GM18507 (cell line): ENCODE measurements at places on chromosomes 3 and 15.

GRCh38 chr15:73822998-73823397 lies 50.4 kb upstream of the TBC1D21 start:
- DNase-seq, result no peak

DNA sequence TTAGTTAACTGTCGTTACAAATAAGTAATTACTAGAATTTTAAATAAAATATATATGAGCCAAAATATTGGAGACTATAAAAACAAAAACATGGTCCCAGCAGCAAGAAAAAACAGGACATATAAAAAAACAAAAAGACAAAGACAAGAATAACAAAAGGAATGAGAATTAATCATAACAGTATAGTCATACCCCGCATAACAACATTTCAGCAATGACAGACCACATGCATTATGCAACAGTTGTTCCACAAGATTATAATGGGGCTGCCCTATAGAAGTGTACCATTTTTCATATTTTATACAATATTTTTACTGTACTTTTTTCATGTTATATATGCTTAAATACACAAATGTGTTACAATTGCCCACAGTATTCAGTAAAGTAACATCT lies 5.6 kb downstream of the HLTF start:
- no peak for DNase-seq

- no peak for DNase-seq
Measured at GRCh38 chr3:99896482-99896881, 78.8 kb downstream of the CMSS1 start.

DNA sequence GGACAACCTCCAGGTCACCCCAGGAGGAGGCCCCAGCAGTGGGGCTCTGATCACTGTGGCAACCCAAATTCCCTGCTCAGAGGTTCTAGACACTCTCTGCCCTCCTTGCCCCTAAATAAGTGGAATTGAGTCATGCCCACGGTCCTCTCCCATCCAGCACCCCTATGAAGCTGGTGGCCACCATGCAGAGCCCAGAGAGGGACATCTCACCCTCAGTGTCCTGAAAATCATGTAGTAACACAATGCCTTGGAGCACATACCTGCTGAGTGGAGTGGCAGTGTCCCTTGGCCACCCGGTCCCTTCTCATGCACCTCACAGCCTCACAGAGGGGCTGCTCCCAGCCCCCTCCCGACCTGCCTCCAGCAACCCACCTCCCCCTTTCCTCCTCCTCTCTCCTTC lies 114.3 kb upstream of the MEF2A start:
- DNase-seq, result no peak

DNA sequence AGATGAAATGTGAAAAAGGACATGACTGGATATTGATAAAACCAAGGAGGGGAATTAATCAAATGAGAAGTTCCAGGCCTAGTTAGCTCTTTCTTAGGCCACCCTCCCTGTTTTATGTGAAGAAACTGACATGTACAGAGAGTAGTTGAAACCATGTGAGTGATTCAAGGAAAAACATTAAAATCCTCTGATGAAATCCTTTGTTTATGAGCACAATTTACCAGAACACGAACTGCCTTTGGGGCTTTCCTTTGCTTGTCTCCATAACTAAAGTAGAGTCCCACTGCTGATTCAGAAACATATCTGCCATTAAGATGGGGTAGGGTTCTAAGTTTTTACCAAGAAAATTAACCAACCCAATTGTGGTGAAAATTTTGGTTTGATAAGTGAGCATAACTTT lies 558.3 kb downstream of the NR2F2 start:
- DNase-seq, result no peak

- DNase-seq, result no peak
Measured at GRCh38 chr15:38421069-38421690, 32.7 kb upstream of the FAM98B start.

DNA sequence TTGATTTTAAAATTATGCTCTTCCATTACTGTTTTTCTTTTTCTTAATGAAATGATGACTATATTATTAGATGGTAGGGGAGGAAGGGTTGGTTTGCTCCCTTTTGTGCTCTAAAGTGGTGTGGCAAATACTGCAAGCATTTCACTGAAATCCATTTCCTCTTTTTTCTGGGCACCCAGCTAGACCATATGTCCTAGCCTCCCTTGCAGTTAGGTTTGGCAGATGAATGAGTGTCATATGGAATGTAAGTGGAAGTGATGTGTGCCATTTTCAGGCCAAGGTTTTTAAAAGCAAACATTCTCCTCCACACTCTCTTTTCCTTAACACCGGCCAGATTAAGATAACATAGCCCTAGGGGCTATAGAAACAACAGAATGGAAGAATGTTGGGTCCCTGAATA lies 363.0 kb downstream of the FGF12 start:
- DNase-seq, result no peak

- no peak for DNase-seq
Measured at GRCh38 chr3:168028086-168028485, 67.6 kb downstream of the GOLIM4 start.

DNA sequence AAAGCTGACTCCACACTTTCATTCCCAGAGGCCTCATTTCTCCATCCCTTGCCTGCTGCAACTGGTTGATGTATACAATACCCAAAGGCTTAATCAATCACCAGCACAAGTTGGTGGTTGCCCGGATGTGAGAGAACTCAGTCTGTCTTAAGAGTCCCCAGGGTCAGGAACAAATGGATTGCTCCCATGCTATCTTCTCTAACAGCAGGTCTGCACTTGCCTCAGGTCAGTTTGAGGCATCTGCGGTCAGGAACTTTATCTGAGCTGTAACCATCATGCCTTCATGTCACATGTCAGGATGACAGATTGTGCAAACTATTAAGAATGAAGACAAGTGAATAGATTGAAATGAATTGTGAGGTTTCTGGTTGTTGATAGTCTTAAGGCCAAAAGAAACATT lies 56.1 kb downstream of the BFSP2 start:
- no peak for DNase-seq

DNA sequence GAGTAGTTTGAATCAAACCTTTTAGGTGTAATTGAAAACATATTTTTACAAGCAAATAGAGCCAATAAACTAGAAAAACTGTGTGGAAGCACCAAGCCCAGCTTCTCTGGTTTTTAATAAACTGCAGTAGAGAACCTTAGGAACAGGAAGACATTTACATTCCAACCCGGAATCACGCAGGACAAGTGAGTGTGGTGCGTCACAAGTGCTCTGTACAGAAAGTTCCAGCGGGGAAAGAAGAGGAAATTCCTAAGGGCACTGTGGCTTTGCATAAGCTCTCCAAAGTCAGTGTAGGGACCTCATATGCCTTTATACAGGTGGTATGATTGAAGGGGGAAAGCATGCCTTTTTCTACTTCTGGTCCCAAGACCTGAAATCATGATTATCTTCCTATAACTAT lies 21.6 kb downstream of the COL8A1 start:
- no peak for DNase-seq

DNA sequence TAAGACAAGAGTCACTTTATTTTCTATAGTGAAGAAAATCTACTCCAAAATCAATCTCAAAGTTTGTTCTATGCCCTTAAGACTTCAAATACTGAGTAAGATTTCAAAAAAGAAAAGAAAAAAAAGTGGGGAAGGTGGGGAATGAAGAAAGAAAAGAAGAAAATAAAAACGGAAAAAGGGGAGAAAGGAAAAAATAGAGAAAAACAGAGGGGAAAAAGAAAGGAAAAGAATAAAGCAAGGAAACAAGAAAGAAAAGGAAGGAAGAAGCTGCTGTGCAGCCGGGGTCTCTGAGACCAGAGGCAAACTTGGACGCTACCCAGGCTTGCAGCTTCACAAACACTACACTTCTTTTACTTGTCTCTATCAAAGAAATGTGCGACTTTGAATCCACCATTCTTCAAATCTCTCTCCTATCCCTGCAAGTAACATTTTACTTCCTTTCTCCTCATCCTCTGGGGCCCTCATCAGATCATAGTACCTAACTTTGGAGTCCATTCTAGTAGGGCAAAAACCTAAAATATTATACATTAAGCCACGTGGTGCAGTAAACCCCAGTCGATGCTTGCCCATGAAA lies 279.8 kb downstream of the FOXP1 start:
- no peak for DNase-seq

DNA sequence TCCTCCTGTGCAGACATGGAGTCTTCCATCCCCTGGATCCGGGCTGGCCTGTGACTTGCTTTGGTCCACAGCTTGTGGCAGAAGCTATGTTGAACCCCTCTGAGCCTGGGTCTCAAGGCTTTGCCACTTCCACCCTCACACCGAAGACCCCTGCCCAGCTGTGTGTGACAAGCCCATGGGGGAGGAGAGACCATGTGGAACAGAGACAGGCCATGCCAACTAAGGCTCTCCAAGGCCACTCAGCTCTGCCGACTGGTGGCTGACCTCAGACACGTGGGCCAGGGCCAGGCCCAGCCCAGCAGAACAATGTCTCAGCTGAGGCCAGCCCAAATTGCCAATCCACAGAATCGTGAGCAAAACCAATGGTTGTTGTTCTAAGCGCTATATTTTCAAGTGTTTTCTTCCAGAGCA lies 16.4 kb upstream of the CFAP100 start:
- no peak for DNase-seq

GRCh38 chr3:58215317-58216025 lies 4.7 kb upstream of the DNASE1L3 start:
- no peak for DNase-seq

DNA sequence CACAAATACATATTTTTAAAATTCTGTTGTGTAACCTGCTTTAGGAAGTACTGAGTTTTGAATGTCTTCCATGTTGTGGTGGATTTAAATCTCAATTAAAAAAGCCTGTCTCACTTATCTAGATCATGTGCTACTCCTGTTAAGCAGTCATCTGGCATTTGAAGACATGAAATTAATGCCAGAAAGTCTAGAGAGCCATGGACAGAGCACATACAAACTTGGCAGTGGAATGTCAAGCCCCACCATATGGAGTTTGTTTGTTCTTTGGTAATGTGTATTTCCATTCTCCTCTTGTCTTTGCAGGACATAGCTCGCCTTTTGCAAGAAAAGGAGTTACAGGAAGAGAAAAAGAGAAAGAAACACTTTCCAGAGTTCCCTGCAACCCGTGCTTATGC lies 39.3 kb upstream of the UTS2B start:
- no peak for DNase-seq

- no peak for DNase-seq
Measured at GRCh38 chr3:8727605-8728512, 5.7 kb upstream of the CAV3 start.

GRCh38 chr3:156760333-156760732 lies 65.8 kb upstream of the LEKR1 start:
- no peak for DNase-seq

- DNase-seq, result no peak
Measured at GRCh38 chr15:65303687-65304380, 643 bp upstream of the RNU5B-1 start.

DNA sequence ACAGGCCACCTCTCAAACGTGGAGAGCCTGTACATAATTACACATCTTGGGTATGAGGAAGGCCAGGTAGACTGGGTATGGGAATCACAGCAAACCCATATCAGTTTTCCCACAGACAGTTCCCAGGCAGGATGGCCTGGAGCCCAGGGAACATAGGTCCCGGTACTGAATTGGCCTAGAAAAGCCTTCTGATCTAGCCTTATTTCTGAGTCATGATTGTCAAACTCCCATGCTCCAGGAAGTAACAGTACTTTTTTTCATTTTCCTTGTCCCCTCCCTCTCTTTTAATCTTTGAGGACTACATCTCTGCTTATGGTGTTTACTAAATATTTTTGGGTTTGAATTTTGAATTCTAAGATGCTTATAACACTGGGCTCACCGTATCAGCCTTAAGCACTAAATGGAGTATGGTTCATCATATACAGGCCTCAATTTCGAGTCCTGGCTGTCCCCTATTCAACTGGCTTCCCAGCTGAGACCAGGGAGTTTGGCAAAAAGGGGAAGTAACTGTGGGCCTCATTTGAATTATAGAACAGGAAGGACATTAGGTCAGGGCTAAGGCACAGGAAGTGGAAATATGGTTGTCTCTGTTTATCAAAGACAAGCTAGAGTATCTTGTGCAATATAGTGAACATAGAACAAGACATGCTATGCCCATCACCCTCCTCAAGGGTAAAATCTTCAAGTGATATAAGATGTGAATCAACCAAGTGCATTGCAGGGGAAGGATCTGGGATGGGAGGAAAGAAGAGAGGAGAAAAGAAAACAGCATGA lies 494.6 kb downstream of the NTRK3 start:
- DNase-seq, result no peak

DNA sequence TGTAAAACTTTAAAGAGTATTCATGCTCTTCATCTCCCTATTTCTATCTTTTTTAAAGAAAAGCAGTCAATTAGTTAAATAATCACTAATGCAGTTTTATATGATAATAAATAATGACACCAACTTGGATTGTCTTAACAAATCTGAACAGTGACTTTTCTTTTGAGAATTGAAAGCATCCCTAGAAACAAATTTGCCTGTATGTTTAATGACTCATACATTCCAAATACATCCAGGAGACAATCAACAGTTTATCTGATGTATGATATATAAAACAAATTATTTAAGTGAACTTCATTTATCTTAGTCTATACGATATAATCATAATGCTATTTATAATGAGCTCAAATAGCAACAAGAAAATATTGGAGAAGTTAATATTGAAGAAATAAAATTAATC lies 78.0 kb downstream of the ALCAM start:
- DNase-seq, result no peak

DNA sequence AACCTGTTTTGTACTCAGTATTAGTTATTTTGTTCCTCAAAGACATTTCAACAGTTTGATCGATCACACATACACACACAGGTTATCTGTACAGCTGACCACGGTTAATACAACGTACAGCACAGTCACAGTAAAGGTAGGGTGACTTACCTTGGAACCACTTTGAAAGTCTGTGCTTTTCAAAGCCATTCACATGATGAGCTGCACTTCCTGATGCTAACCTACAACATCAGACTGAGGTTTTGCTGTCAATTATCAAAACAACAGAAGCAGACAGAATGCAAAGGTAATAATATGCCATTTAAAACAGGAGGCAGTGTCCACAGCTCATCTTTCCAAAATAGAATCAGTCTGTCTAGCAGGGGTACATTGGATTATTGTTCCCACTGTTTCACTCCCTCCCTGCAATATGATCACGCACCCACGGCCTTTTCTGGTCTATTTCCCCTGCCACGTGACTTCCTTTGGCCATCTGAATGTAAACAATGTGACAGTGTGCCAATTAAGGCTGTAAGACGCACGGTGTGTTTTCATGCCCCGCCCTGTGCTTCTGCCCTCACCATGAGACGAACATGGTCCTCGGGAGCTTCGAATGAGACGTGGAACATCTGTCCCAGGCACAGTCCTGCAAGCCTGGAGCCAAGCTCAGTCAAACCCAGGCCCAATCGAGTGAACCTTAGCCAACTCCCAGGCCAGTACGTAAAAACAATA lies 102.4 kb downstream of the FMN1 start:
- DNase-seq, result no peak

GRCh38 chr15:82074610-82075009 lies 28.8 kb upstream of the MEX3B start:
- DNase-seq, result no peak

- no peak for DNase-seq
Measured at GRCh38 chr3:34301313-34301712, 502.9 kb downstream of the PDCD6IP start.

GRCh38 chr3:131401978-131402377 lies 20.4 kb downstream of the NUDT16 start:
- DNase-seq, result no peak

- DNase-seq, result no peak
Measured at GRCh38 chr3:148758303-148758884, 60.7 kb downstream of the AGTR1 start.
